ENCODE measurements at places on chromosomes 6 and 20.

DNA sequence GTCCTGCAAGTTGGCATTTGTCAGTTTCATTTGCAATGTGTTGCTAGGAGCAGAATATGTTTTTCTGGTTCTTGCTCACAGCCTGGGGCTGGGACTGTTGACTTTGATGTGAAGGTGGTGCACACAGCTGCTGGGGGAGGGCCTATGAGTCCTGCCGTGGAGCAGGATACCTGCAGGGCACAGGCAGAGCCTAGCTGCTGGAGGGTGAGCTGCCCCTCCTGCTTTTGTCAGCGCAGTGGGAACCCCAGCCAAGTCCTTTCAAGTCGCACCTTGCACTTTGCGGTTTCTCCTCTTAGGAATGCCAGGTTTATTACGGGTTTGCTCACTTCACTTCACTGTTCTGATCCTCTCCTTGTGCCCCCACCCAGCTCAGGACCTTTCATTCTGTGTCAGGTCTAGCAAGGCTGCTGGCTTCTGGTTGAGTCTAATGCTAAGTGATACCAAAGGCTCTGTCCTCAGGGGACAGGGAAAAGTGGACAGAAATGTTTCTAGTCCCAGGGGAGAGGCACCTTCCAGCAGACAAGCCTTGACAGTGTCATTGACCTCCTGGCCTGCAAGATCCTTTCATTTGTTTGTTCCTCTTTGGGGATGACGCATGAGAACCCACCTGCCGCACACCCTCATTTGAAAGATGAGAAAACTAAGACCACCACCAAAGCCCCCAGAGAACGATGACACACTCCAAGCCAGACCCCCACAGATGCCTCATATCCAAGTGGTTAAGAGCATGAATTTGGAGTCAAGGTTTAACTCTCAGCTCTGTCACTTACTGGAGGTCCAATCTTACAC lies 2.7 kb upstream of the SPO11 start:
- no peak for DNase-seq

DNA sequence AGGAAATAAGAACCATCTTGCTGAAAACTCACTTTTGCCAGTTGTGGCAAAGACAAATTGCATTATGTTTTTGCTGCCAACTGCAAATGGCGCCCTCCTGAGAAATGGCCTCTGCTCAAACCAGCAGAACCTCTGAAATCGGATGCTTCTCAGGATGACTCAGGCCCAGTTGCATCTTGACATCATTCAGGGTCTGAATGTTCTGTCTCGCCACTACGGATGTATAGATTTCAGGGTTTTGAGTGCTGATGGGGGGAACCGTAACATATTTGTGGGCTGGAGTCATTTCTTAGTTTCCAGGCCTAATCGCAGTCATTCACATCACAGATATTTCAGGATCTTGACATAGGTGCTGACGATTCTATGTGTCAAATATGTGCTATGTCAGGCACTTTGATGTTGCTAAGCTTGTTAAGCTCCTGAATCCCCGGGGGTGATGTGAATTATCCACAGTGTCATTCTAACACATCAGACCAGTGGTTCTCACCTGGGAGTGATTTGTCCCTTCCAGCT lies 207.1 kb downstream of the NFATC2 start:
- no peak for DNase-seq

- no peak for DNase-seq
Measured at GRCh38 chr6:56173228-56173627, 74.2 kb downstream of the COL21A1 start.

DNA sequence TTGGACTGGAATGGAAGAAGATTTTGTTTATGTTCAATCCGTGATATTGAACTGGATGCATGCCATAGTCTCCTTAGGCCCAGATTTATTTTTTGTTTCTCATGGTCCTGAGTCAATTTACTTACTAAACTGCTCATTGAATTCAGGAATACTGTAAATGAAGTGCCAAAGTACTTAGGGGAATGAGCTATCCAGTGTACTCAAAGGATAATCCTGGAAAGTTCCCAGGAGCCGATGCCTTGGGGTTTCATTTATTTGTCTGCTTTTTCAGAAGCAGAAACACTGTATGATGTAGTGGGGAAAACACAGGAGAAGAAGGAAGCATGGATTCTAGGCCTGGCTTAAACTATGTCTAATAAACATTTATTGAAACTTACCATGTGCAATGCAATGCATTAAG lies 56.1 kb upstream of the THEMIS start:
- no peak for DNase-seq

- DNase-seq, result peak; percentile 99
Measured at GRCh38 chr20:25237610-25238318, 10.1 kb upstream of the PYGB start.

- no peak for DNase-seq
Measured at GRCh38 chr6:85680388-85680787, 37.7 kb upstream of the SYNCRIP start.

GRCh38 chr6:33453393-33454008 lies 875 bp upstream of the ZBTB9 start:
- DNase-seq, result no peak

DNA sequence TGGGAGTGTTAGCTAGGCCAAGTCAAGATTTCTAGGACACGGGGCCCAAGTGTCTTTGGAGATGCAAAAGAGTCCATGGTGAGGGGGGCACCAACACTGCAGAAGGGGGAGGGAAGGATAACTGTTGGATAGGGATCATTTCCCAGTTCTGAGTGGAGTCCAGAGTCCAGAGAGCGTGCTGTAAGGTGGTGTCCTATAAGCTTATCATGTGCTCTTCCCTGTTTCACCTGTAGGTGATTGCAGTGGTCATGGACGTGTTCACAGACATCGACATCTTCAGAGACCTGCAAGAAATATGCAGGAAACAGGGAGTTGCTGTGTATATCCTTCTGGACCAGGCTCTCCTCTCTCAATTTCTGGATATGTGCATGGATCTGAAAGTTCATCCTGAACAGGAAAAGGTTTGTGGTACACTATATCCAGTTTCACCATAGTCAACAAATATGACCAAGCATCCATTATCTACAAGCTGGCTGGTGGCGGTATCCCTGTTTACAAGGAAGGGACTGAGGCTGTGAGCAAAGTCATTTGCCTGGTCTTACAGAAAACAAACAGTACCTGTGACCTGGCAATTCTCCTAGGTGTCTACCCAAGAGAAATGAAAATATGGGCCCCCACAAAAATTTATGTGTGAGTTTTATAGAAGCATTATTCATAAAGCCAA lies 15.6 kb downstream of the FAM83D start:
- DNase-seq, result no peak

GRCh38 chr6:26272171-26272637 lies 92.8 kb upstream of the BTN3A2 start:
- DNase-seq, result no peak

GRCh38 chr6:55524441-55524840 lies 54.6 kb downstream of the HMGCLL1 start:
- DNase-seq, result no peak

DNA sequence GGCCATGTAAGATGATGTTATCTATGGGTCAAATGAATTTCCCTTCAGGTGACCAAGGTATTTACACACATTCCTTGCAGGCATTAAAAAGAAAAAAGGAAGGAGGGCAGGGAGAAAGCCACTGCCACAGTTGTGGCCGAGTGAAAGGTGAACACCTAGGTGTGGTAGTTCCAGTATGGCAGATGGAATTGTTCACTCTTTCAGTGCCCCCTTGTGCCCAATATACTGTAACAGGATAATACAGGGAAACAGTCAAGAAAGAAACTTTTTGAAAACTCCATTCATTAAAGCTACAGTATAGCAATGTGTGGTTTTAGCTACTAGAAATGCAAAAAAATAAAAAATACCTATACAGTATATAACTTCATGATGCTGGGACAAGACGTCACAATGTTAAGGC lies 52.1 kb downstream of the BMP2 start:
- no peak for DNase-seq

DNA sequence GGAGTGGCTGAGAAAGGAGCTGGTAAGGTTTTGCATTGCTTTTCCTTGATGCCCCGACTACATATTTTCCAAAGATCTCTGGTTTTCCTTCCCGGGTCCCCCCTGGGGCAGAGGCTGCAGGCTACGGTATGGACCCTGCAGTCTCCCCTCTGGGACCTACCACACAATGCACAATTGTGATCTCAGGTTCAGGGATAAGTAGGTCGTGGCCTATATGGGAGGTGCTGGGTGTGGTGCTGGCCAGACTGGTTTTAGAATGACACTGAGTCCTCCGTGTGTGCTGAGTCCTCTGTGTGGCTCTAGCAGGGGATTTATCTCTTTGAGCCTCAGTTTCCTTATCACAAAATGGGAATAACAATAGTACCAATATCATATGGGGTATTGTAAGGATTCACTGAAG lies 376 bp downstream of the C20orf202 start:
- no peak for DNase-seq

- DNase-seq, result no peak
Measured at GRCh38 chr6:42123379-42124103, 18.9 kb downstream of the C6orf132 start.

GRCh38 chr20:25338112-25339023 lies 52.3 kb downstream of the ABHD12 start:
- no peak for DNase-seq

DNA sequence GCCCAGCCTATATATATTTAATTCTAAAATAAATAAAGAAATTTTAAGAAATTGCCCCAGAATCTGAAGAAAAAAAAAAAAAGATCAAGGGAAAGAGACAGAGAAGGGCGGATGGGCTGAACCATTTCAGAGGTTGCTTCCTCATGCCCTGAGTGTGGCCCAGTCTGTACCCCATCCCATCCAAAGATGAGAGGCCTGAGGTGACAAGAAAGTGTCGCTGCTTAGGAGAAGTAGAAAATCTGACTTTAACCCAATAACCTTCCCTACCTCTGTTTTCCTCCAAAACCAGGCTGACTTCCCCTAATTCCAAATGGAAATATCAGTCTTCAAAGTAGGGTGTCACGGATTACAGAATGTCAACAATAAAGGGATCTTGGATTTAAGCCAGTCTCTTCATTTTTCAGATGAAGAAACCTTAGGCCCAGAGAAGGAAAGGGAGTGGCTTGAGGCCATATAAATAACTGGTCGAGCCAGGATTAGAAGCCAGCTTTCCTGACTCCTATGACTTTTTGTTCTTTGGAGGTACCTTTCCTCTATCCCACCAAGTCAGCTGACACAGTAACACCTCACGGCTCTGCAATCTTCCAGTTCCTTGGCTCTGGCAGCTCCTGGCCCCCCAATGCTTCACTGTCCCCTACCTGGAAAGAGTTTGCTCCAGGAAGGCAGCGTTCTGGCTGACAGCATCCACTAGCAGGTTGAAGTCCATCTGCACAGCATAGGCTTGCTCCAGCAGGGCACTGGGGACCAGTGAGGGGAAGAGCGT lies 10.1 kb downstream of the GSS start:
- DNase-seq, result no peak

- no peak for DNase-seq
Measured at GRCh38 chr6:114997813-114998292, 655.0 kb upstream of the HS3ST5 start.

DNA sequence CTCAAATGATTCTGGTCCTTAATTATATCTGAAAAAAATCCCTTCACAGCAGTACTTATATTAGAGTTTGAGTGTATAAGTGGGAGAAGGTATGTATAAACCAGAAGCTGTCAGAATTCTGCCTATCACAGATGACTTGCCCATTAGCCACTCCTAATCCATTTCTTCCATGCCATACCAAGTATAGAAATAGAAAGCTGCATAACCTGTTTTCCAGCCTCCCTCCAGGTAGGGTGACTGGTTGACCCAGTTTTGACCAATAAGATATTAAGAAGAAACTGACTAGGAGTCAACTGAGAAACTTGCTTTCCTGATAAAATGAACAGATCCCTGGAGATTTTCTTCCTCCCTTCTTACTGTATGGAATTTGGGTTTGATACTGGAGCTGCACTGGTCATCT lies 112.2 kb upstream of the GRIK2 start:
- DNase-seq, result no peak

DNA sequence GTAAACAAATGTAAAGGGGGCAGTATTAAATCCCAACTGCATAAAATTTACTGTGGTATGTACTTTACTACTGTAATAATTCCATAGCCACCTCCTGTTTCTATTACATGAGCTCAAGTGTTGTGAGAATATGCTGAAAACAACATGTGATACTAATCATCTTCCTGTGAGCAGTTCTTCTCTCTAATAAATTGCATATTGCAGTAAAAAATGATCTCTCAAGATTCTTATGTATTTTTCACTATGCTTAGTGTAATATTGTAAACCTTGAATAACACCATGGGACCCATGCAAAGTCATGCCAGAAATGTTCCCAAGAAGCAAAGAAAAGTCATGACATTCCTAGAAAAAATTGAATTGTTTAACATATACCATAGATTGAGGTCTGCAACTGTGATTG lies 133.0 kb upstream of the ATXN1 start:
- no peak for DNase-seq

- no peak for DNase-seq
Measured at GRCh38 chr6:117130125-117130524, 135.2 kb upstream of the VGLL2 start.

DNA sequence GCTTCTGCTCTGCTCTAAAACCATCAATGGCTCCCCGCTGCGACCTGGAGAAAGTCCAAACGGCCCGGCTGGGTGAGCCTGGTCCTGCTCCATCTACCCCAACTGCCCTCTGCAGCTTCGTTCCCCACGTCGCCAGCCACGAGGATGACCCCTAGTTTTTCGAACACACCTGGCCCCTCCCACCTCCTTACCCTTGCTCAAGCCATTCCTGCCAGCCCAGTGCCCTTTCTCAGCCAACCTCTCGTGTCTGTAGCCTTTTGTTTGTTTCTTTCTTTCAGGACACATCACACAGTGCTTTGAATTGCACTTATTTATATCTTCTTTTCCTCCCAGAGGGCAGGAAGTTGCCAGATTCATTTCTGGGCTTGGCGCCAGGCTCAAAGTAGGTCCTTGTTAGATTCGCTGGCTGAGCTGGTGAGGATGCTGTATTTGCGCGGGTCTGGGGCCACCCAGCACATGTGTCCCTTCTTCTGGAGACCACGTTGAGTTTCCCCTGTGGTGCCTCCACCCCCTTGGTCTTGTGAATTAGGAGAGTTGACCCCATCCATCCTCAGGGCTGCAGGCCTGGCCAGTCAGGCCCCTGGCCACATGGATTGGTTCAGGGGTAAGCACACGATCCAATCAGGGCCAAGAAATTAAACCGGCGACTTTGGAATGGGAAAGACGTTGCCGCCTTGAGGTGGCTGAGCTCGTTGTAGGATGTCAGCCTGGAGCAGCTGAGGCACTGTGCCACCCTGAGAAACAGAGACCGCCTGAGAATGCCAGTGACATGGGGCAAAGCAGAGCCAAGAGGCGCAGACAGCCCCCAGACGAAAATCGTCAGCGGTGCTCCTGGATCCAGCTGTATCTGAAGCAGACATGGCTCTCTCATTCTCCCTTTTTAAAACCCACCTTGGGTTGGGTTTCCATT lies 156.0 kb downstream of the CEBPB start:
- no peak for DNase-seq

DNA sequence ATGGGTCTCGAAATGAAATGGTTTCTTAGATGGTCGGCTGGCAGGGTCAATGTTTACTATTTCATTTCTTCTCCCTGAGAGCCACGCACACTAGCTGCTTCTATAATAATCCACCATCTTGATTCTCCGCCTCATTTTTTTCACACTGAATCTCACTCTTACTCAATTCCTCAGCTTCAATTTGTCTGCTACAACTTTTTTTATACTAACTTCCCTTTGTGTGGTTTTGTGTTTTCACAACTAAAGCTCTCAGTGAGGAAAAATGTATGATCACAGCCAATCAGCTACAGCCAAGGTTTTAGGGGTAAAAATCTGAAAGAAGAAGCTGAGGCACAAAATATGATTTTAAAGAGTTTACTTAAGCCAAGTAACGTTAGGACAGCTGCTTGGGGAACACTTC lies 1309.4 kb downstream of the EPHA7 start:
- no peak for DNase-seq

- DNase-seq, result no peak
Measured at GRCh38 chr6:7541175-7542064, at the start of gene DSP. Gene DSP (plus strand): TSS chr6:7541671. CDS start chr6:7541916, 245 bp downstream.
